RPMI7951 (cell line): ENCODE measurements at places on chromosomes 6 and 20.

DNA sequence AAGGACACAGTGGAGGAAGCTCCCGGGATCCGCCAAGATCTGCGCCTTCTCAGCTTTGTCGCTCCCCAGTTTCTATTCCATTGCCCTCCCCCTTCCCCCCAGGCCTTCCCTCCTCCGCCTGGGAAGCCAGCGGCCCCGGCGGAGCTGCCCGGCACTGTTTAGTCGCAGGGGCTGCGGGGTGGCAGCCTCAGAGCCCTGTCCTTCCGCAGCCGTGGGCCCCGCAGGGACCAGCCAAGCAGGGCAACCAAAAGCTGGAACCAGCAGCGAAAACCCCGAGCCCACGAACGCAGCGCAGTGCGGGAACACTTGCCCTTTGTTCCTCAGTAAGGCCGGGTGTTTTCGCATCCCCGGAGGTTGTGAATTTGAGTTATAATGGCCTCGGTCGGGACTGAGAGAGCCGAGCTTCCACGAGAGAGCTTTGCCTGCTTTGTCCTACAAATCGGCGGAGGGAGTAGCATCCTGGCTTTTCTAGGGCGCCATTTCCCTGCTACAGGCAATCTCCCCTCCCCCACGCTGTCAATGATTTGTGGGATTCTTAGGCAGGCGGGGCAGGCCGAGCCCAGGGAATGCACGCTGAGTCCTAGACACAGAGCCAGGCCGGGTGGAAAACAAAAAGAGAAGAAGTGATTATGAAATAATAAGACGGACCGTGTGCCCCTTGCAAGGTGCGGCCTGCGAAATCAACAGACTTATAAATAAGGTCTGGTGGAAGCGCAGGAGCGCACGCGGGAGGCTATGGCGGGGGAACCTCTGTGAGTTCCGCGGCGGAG lies 4.0 kb upstream of the TUBB2B start:
- peak; percentile 77 for DNase-seq

- DNase-seq = peak; percentile 39
Observed at GRCh38 chr6:12911427-12911826, 194.9 kb downstream of the PHACTR1 start.

DNA sequence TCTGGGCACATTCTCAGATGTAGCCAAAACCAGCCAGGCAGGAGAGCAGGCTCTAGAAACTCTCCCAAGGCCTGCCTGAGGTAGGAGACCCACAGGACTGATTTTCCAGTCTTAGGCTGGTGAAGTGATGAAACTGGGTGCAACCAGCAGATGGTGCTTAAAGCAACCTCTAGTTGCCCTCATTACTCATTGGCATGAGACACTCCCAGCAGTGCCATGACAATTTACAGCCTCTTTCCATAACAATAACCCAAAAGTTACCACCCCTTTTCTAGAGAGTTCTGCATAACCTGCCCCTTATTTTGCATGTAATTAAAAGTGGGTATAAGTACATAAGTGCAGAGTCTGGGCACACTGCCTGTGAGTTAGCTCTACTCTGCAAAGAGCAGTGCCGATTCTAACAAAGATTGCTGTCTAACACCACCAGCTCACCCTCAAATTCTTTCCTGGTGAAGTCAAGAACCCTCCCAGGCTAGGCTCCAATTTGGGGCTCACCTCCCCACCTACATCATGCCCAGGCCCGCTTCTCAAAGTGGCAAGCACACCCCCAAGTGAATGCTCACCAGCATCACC lies 14.4 kb upstream of the GPR6 start:
- DNase-seq = no peak

DNA sequence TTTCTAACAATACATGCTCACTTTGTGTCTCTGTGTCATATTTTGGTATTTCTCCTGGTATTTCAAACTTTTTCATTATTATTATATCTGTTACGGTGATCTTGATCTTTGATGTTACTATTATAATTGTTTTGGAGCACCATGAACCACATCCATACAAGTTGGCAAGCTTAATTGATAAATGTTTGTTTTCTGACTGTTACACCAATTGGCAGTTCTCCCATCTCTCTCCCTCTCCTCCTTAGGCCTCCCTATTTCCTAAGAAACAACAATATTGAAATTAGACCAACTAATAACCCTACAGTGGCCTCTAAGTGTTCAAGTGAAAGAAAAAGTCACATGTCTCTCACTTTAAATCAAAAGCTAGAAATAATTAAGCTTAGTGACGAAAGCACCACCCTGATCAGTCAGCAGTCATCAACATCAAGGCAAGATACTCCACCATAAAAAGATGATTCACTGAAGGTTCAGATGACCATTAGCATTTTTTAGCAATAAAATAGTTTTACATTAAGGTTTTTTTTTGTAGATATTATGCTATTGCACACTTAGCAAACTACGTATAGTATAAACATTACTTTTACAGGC lies 61.5 kb downstream of the IBTK start:
- DNase-seq = no peak

- DNase-seq = no peak
Observed at GRCh38 chr6:114228675-114229074, 114.1 kb downstream of the HS3ST5 start.
